ENCODE measurements at places on chromosomes 6 and 20.

DNA sequence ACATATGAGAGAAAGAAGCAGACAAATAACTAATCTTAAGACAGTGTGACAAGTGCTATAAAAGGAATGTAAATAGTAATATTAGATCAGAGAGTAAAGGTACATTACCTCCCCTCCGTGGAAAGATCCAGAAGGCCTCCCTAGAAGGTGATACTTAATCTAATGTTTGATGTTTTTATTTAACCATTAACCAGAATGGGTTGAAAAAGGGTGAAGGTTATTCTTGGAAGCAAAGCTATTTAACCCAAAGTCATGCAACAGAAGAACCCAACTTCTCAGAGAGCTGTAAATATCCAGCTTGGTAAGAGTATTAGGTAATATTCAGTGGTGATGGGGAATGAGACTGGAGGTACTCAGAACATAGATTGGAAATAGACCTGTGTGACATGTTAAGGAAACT lies 68.0 kb upstream of the HIVEP1 start:
- DNase-seq = no peak

DNA sequence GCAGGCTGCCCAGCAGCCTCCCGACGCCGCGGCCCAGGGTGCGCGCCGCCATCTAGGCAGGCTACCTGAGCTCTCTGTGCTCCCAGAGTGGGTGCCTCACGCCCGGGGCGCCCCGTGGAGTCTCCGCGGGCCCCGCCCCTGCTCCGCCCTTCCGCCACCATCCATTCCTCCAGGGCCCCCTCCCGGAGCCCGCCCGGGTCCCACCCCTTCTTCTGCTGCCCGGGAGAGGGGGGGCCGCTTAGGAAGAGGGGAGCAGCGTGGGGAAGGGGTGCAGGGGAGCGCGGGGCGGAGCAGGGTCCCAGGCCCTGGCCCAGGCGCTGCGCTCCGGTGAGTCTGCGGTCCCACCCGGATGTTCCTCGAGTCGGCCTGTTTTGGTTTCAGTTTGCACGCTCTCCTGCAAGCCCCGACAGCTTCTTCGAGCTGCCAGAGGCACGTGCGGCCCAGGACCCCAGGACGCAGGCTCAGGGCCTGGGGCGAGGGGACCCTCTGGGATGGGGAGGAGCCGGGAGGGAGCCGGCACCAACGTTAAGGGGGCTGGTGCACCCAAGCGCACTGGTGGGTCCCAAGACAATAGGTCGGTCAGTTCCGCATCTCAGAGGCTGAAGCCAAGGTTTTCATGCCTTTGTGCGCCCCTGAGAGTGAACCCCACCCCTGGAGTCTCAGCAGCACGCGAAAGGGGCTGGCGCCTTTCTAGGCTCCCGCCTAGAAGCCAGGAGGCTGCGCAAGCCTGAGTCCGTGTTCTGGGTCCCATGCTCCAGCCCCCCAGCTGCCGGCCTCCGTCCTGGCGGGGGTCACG lies at the start of gene ACSS1:
Gene ACSS1 (minus strand): TSS at position 89 of the 796 bp plus-strand sequence. CDS start 37 bp downstream, at position 52.
- peak; percentile 61 for DNase-seq

DNA sequence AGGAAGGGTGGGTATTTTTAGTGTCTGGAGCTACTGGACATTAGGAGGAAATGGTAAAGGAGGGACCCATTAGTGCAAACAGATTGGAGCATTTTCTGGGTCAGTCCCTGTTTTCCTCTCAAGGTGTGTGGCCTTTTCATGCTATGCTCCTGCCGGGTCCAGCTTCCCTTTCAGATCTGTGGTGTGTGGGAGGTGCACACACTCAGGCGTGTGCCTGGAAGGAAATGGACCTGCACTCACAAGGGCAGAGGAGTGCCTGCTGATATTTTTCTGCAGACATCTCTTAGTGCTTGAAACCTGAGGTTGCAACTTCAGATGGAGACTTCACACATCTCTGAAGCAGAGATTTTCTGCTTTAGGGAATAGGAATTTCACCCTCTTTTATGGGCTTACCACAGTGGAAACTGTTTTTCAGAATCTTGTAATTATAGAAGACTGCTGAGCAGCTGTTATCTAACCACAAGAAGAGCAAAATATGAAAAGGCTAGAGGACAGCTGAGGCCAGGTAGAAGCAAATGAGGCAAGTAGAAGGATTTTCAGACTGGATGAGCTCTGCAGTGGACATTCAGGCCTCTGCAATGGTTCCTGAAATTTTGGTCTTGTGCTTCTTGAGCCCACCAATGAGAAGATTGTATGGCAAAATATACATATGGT lies 764.3 kb downstream of the QKI start:
- no peak for DNase-seq

- DNase-seq = no peak
Measured at GRCh38 chr20:14342918-14343317, 5.5 kb upstream of the FLRT3 start.

DNA sequence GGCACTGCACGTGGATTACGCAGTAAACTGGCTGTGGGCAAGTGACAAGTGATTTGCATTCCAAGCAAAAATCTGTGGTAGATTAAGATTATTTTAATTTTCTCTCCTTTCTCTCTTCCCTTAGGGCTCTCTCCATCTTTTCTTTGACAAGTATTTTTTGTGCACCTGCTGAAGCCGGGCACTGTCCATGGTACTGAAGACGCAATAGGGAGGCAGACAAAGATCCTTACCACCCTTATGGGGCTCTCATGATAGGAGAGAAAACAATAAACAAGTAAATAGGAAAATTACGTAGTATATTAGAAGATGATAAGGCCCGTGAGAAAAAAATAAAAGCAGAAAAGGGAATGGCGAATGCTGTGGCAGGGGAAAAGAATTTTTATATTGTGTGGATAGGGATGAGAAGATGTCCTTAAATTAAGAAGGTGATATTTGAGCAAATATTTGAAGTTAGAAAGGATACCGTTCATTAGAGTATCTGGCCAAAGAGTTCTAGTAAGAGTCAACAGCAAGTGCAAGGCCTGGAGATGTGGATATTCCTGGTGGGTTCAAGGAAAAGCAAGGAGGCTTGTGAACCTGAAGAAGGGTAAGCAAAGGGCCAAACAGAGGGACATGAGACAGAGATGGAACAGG lies 146.0 kb downstream of the LAMP5 start:
- no peak for DNase-seq

DNA sequence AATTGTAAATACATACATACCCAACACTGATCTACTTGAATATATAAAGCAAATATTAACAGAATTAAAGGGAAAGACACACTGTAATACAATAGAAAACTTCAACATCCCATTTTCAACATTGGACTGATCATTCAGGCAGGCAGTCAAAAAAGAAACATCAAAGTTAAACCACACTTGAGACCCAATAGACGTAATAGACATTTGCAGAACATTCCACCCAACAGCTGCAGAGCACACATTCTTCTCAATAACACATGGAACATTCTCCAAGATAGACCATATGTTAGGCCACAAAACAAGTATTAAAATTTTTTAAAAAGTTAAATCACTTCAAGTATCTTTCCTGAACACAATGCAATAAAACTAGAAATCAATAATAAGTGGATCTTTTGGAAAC lies 698.2 kb downstream of the COL12A1 start:
- no peak for DNase-seq

GRCh38 chr20:12293900-12294299 lies 376.2 kb downstream of the BTBD3 start:
- no peak for DNase-seq

DNA sequence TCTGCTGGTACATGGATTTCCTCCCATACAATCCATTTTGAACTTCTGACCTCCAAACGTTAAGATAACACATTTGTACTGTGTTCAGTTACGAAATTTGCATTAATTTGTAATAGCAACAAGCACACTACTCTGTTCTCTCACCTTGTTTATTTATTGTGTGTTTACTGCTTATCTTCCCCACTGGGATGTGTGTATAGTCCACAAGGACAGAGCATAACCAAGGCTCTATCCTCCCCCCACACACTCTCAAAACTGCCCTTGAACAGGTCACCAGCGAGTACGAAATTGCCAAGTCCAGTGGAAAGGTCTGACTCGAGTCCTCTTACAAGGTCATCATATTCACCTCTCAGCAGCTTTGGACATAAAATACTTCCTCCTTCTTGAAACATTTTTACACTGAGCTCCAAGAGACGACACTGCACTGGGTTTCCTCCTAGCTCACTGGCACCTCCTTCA lies 18.6 kb downstream of the ADTRP start:
- no peak for DNase-seq
